H9 (cell line): ENCODE measurements at places on chromosomes 16 and 17. TPM values are rescaled to one million over a fixed set of nuclear protein-coding genes. Genes with fewer than 3 reads are reported as not detected.

GRCh38 chr16:81601008-81601428 lies 156.4 kb downstream of the CMIP start:
- H3K4me1 ChIP-seq: peaks cover 3% of the 10 kb centered on the region; the same call in 1 of the 2 replicates
- no peaks in the 10 kb centered on the region for H3K27me3 ChIP-seq
- H3K4me3 ChIP-seq: no peak overlapping the region
- DNase-seq: no peak
- H3K36me3 ChIP-seq: 0 out of 2 replicates have a peak, but pooled peaks cover 2% of the 10 kb centered on the region

DNA sequence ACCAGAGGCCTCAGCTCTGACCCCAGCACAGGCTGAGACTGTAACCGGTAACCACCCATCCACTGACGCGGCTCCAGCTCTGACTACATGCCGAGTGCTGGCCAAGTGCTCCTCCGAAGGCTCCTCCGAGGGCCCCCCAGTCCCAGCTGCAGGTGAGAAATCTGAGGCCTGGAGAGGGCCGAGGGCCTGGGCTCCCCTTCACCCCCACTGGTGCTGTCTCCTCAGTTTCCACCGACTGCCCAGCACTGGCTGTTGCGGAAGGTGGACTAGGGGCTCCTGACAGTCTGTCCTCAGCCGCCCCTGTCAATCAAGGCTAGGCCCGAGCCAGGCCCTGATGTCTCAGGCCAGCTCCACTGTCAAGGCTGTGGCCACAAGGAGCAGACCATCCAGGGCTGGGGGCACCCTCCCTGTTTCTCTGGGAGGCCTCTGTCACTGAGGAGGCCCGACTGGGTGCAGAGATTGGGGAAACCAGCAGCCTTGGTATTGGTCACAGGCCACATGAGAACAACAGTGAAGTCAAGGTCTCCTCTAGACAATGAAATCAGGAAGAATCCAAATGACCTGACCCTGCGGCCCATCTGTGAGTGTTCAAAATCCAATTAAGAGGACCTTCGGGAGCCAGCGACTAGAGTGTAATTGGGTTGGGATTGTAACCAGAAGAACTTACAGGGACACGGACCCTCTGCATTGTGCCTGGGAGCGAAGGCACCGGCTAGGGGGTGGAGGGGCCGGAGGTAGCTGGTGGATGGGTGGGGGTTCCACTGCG lies 5.1 kb downstream of the TMEM235 start:
- no peaks in the 10 kb centered on the region; the same call in 1 of the 2 replicates for H3K27me3 ChIP-seq
- H3K36me3 ChIP-seq: no peaks in the 10 kb centered on the region
- H3K4me1 ChIP-seq: no peaks in the 10 kb centered on the region
- H3K4me3 ChIP-seq: no peak overlapping the region
- H3K27ac ChIP-seq: no peak overlapping the region

- no peak overlapping the region for H3K27ac ChIP-seq
- no peaks in the 10 kb centered on the region; the same call in 1 of the 2 replicates for H3K27me3 ChIP-seq
- no peak overlapping the region for H3K4me3 ChIP-seq
These were observed 393.4 kb downstream of the SEC14L1 start for GRCh38 chr17:77534137-77534536.

DNA sequence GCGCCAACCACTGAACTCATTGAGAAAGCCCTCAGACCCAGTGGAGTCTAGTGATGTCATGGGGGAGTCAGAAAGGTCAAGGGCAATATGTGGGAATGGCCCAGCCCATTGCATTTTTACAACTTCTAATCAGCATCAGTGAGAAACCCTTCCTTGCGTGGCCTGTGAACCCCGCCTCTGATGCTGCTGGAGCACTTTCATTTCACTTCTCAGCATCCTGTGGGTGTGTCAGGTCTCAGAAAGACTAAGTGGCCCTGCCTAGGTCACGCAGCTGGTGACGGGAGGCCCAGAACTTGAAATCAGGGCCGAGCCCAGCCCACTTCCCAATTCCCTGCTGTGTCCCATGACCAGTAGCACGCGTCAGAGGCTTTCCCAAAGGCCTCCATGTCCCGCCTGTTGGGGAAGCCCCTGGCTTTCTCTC lies 6.1 kb downstream of the DNAI2 start:
- DNase-seq: no peak
- H3K36me3 ChIP-seq: no peaks in the 10 kb centered on the region
- no peaks in the 10 kb centered on the region for H3K4me1 ChIP-seq
- H3K27ac ChIP-seq: no peak overlapping the region

DNA sequence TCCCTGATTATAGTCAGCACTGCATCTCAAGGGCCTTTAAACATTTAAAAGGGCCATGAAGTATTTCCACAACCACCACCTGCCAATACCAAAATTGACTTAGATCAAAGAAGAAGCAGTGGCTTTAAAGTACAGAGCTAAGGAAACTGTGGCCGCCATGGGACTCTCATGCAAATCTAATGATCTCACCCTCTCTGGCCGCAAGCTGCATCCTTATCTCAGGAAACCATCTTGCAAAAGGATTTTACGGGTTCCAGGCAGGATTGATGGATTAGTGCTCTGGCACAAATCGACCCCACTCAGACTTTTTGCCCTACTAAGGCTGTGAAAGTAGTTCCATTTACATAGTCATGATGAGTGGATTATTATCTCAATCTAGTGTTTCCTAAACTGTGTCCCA lies 22.6 kb downstream of the CDRT4 start:
- H3K27ac ChIP-seq: no peak overlapping the region
- H3K4me1 ChIP-seq: no peaks in the 10 kb centered on the region
- peaks cover 11% of the 10 kb centered on the region for H3K36me3 ChIP-seq
- H3K4me3 ChIP-seq: no peak overlapping the region
- no peaks in the 10 kb centered on the region for H3K27me3 ChIP-seq
- no peak for DNase-seq

GRCh38 chr17:27554911-27555310 lies 76.1 kb upstream of the LGALS9 start:
- H3K36me3 ChIP-seq: peaks cover 19% of the 10 kb centered on the region
- no peaks in the 10 kb centered on the region for H3K4me1 ChIP-seq
- no peaks in the 10 kb centered on the region for H3K27me3 ChIP-seq
- no peak overlapping the region for H3K4me3 ChIP-seq
- no peak for DNase-seq

- H3K36me3 ChIP-seq: no peaks in the 10 kb centered on the region
- DNase-seq: no peak
- no peak overlapping the region for H3K4me3 ChIP-seq
- H3K4me1 ChIP-seq: no peaks in the 10 kb centered on the region; the same call in 1 of the 2 replicates
- H3K27ac ChIP-seq: no peak overlapping the region
These were observed 180.2 kb upstream of the TBX2 start for GRCh38 chr17:61219460-61219859.

- peaks cover 7% of the 10 kb centered on the region; the same call in 1 of the 3 replicates for H3K36me3 ChIP-seq
- H3K4me3 ChIP-seq: no peak overlapping the region
- no peak for DNase-seq
- H3K27me3 ChIP-seq: no peaks in the 10 kb centered on the region
These were observed 39.5 kb downstream of the CMIP start for GRCh38 chr16:81483970-81484595.

DNA sequence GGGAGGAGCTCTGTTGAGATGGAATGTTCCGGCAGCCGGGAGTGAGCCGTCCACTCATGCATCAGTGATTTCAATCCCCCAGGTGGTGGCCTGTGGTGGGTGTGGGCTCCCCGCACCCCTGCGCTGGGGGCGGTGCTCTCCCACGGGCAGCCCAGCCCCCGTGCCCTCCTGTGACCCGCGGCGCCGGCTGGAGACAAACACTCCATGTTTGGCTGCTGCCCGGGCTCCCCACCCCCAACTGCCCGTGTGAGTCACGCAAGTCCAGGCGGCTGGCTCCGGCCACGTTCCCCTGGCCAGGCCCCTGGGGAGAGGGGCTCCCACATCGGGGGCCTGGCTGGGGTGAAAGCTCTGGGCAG lies 29.4 kb downstream of the CACNA1H start:
- no peak for DNase-seq
- no peaks in the 10 kb centered on the region for H3K27me3 ChIP-seq
- no peak overlapping the region for H3K4me3 ChIP-seq
- H3K27ac ChIP-seq: no peak overlapping the region
- no peaks in the 10 kb centered on the region for H3K36me3 ChIP-seq
- H3K4me1 ChIP-seq: no peaks in the 10 kb centered on the region

DNA sequence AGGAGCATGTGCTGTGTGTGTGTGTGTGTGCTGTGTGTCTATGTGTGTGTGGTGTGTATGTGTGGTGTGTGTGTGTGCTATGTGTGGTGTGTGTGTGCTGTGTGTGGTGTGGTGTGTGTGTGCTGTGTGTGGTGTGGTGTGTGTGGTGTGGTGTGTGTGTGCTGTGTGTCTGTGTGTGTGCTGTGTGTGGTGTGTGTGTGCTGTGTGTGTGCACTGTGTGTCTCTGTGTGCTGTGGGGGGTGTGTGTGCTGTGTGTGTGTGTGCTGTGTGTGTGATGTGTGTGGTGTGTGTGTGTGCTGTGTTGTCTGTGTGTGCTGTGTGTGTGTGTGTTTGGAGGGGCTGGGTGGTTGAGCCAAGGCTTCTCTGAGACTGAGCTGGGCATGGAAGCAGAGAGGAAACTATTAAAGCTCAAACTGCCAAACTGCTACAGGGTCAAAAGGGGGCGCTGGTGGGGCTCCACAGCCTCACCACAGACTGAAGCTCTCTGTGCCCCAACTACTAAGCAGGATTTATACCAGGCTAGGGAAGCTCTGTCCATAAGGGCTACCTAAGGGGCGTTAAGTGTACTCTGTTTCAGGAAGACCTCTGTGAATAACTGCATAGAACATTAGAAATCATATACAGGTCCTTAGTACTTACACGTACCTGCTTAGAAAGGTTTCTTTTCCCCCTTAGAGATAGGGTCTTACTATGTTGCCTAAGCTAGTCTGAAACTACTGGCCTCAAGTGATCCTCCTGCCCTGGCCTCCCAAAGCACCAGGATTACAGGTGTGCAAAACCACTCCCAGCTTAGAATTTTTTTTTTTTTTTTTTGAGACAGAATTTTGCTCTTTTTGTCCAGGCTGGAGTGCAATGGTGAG lies 27.8 kb upstream of the GHDC start:
- no peaks in the 10 kb centered on the region for H3K4me1 ChIP-seq
- peak; percentile 73 for DNase-seq
- H3K36me3 ChIP-seq: peaks cover 29% of the 10 kb centered on the region
- H3K4me3 ChIP-seq: no peak overlapping the region
- no peaks in the 10 kb centered on the region for H3K27me3 ChIP-seq
- no peak overlapping the region for H3K27ac ChIP-seq

GRCh38 chr16:87245511-87245910 lies 71.7 kb downstream of the C16orf95 start:
- H3K27me3 ChIP-seq: no peaks in the 10 kb centered on the region
- H3K27ac ChIP-seq: no peak overlapping the region
- H3K36me3 ChIP-seq: no peaks in the 10 kb centered on the region
- DNase-seq: no peak

- no peaks in the 10 kb centered on the region for H3K27me3 ChIP-seq
- no peak overlapping the region for H3K27ac ChIP-seq
- H3K4me1 ChIP-seq: no peaks in the 10 kb centered on the region
- peaks cover 74% of the 10 kb centered on the region for H3K36me3 ChIP-seq
These were observed 13.5 kb downstream of the KCTD2 start for GRCh38 chr17:75060434-75061054.

- no peak overlapping the region for H3K27ac ChIP-seq
- peak overlapping the region; percentile 63; the same call in 1 of the 3 replicates for H3K4me3 ChIP-seq
- no peak for DNase-seq
- H3K36me3 ChIP-seq: peaks cover 4% of the 10 kb centered on the region; the same call in 1 of the 2 replicates
- no peaks in the 10 kb centered on the region for H3K27me3 ChIP-seq
These were observed 31.3 kb downstream of the ZNF423 start for GRCh38 chr16:49824593-49824992.

DNA sequence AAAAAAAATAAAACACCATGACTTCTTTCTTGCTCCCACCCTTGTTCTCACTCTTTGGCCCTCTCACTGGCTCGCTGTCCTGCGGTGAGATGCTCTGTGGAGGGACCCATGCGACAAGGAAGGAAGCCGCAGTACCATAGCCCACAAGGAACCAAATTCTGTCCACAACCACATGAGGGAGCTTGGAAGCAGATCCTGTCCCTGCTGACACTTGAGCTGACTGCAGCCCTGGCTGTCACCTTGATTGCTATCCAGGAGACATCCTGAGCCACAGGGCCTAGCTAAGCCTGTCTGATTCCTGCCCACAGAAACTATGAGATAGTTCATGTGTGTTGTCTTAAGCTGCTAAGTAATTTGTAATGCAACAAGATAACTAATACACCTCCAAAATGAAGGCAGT lies 4.8 kb upstream of the MT2A start:
- H3K36me3 ChIP-seq: no peaks in the 10 kb centered on the region
- H3K27ac ChIP-seq: no peak overlapping the region
- no peaks in the 10 kb centered on the region for H3K4me1 ChIP-seq

CETP gene
- total RNA-seq: not detected in 2 replicates

ARMC5 gene
- total RNA-seq: 18.5 and 18.7 TPM in 2 replicates

SYNGR3 gene
- total RNA-seq: 11.9 and 12.1 TPM in 2 replicates

TAT gene
- total RNA-seq: 0.09 TPM in 1 of 2 replicates, not detected in the other

SLC5A10 gene
- total RNA-seq: not detected in 2 replicates

KRT14 gene
- not detected in 2 replicates for total RNA-seq

SDR42E1 gene
- total RNA-seq: 0.02 TPM in 1 of 2 replicates, not detected in the other
